ENCODE measurements at places on chromosomes 1 and 21.

- peak; percentile 25 for DNase-seq
These were observed 56.2 kb downstream of the SLC37A1 start for GRCh38 chr21:42569732-42570301.

DNA sequence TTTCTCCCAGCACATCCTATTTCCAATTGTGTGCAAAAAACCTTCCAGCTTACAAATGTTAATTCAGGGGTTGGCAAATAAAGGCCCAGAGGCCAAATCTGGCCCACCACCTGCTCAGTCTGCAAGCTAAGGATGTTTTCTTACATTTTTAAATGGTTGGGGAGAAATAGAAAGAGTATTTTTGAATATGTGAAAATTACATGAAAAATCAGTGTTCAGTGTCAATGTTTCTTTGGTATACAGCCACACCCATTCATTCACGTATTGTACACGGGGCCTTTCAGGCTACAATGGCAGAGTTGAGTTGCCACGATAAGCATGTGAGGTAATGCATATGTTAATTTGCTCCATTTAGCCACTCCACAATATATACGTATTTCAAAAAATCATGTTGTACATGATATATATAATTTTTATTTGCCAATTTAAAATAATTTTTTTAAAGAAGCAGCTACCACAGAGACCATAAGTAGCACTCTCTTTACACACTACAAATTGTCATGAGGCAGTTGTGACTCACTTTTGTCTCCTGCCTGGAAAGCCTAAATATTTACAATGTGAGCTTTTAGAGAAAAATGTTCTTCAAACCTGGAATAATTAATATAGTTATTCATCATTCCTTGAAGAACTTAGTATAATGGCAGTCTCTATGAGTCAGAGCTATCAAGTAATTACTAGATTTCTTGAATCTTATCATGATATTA is 189.6 kb downstream of the SMYD3 start:
- DNase-seq, result no peak

- DNase-seq, result no peak
These were observed 5.3 kb downstream of the LUZP1 start for GRCh38 chr1:23163395-23163794.

- DNase-seq, result no peak
These were observed 21.0 kb upstream of the PARP1 start for GRCh38 chr1:226428791-226429461.

- DNase-seq, result no peak
These were observed 506.2 kb downstream of the PLPP3 start for GRCh38 chr1:56073206-56073605.

GRCh38 chr1:64215576-64215975 is 12.2 kb downstream of the UBE2U start:
- DNase-seq, result no peak

GRCh38 chr1:88647249-88647645 is 36.8 kb upstream of the PKN2 start:
- DNase-seq, result no peak

GRCh38 chr1:11335417-11336056 is 62.5 kb downstream of the UBIAD1 start:
- peak; percentile 26 for DNase-seq

- DNase-seq, result no peak
These were observed 56.8 kb downstream of the LUZP1 start for GRCh38 chr1:23111600-23112535.

DNA sequence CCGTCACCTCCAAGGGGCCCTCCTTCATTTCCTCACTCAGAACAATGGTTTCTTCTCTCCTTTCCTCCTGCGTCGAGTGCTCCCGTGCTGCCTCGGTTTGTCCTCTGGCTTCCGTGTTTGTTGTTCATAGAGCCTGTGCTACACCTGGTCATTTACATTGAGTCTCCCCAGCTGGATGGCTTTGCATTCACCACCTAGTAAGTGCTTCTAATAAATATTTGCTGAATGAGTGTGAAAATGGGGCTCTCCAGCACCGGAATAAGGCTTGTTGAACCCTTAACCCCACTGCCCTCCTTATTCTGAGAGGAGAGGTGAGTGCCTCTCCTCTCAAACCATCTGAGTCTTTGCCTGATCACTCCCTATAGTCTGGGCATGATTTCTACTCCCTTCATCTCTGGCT is 104.9 kb downstream of the CNIH3 start:
- DNase-seq, result no peak

DNA sequence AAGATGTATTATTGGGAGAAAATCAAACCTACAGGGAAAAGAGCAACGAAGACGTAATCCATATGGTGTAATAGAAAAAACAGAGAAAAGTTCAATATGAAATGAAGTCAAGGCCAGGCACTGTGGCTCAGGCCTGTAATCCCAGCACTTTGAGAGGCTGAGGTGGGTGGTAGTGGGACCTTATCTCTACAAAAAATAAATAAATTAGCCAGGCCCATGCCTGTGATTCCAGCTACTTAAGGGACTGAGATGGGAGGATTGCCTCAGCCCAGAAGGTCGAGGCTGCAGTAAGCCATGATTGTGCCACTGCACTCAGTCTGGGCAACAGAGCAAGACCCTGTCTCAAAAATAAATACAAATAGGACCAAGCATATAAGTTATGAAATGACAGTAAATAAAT is 11.4 kb downstream of the DESI2 start:
- DNase-seq, result no peak

GRCh38 chr1:8169364-8170058 is 143.4 kb upstream of the ERRFI1 start:
- peak; percentile 70 for DNase-seq

GRCh38 chr1:231134624-231135023 is 27.2 kb upstream of the TRIM67 start:
- no peak for DNase-seq

- DNase-seq, result no peak
These were observed 26.6 kb downstream of the BEND5 start for GRCh38 chr1:48750109-48750508.

GRCh38 chr21:46213620-46214286 is 14.8 kb downstream of the LSS start:
- DNase-seq, result no peak

- no peak for DNase-seq
These were observed 662.6 kb downstream of the MATN1 start for GRCh38 chr1:30060738-30061137.

GRCh38 chr1:222241410-222241809 is 306.5 kb downstream of the HHIPL2 start:
- no peak for DNase-seq

- no peak for DNase-seq
These were observed 81.8 kb upstream of the KCNA3 start for GRCh38 chr1:110756506-110756905.

GRCh38 chr1:212415107-212415841 is 588 bp upstream of the PACC1 start:
- no peak for DNase-seq

Measured in upper lobe of left lung (tissue), 6 donors.